ENCODE measurements at places on chromosomes 11 and 22. TPM values are rescaled to one million over a fixed set of nuclear protein-coding genes. Genes with fewer than 3 reads are reported as not detected.
A peak's percentile ranks its signal among the peaks of the same experiment; 100 is the strongest.

INSC gene
- 9.3 TPM for total RNA-seq

GRCh38 chr22:24695561-24696511 is 78.7 kb downstream of the PIWIL3 start:
- no peak for ATAC-seq

DNA sequence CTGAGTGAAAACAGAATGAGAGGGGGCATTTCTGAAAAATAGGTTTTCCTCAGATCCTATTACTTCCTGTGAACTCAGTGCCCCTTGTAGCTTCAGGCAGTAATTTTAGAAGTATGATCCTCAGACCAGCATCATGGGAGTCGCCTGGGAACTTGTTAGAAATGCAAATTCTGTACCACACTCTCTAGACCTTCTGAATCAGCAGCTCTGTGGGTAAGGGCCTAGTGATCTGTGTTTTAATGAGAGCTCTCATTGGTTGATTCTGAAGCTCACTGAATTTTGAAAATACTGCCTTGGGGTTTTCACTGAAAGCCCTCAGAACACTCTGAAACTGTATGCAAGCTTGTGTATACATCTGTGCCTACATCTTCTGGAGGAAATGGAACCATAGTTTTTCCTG is 647.2 kb upstream of the ANO5 start:
- no peak for ATAC-seq

GRCh38 chr11:67418476-67419281 is 3.2 kb downstream of the CARNS1 start:
- no peak for ATAC-seq

NPAS4 gene
- total RNA-seq: 2.6 TPM

DNA sequence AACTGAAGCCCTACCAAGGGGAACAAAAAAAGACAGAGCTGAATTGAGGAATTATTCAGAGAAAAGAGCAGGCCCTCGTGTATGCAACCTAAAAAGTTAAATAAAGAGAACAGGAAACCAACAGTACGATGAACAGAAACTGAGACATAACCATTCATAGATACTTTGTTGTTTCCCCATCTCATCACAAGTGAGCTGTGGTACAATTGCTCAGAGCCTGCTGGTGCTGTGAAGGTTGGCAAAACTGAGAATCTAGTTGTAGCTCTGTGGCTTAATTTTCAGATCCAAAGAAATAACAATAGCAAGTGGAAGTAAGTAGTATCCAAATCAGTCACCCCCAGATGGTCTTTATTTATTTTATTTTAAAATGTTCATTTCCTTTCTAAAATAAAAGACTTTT is 37.7 kb upstream of the BLID start:
- no peak for ATAC-seq

GRCh38 chr22:45627489-45628233 is 44.0 kb upstream of the ATXN10 start:
- no peak for ATAC-seq

SLC25A18 gene
- total RNA-seq: 1.3 TPM

- ATAC-seq: no peak
Measured at GRCh38 chr11:93608364-93608763, 53.1 kb upstream of the CEP295 start.

GRCh38 chr11:58776891-58777710 is 45.4 kb upstream of the GLYAT start:
- ATAC-seq: no peak

DNA sequence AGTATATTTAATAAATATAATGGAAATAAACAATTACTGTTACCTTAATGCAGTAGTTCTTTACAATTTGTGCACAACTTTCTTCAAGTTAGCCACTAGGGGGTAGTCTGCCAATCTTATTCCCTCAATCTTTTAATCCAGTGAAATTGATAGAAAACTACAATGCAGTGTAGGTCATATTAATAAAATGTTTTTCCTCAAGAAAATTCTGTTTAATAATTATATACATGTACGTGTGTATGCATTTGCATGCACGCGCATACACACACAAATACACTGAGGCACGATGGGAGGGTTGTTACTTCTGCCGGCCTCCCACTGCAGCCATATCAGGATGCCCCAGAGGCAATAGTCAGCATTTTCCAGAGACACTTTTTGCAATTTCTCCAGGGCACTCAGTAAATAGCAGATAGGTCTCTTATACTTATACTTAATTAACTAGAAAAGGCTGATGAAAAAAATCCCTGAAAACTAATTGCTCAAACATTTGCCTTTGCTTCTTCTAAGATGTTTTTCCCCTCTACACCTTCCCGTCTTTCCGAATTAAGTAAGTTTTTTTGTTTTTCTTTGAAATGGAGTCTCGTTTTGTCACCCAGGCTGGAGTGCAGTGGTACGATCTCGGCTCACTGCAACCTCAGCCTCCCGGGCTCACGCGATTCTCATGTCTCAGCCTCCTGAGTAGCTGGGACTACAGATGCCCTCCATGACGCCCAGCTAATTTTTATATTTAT is 3.1 kb downstream of the GAB2 start:
- ATAC-seq: no peak

GRCh38 chr11:2794046-2794967 is 91.3 kb downstream of the CDKN1C start:
- no peak for ATAC-seq

- peak; percentile 13 for ATAC-seq
Measured at GRCh38 chr11:67584205-67584880, 731 bp downstream of the GSTP1 start.

DNA sequence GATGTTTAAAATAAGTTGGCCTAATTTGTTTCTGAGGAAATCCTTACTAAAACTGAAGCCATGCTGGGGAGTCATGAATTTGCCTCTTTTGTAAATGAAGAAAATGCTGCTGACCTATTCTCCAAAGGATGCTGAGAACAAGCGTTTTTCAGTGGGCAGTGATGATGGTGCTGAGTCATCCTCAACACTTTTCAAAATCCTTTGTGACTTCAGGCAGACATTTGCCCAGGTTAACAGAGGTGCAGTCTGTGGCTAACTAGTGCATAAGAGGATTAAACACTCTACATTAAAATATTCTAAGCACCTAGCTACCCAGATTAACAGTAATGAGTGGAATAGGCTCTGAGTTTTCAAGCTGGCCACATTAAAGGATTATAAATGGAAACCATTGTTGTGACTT is 509.0 kb downstream of the DLG2 start:
- ATAC-seq: no peak

CARS1 gene
- total RNA-seq: 51.0 TPM

FREY1 gene
- 2.9 TPM for total RNA-seq

- no peak for ATAC-seq
Measured at GRCh38 chr11:107676336-107677057, 35.4 kb downstream of the SLN start.

DNA sequence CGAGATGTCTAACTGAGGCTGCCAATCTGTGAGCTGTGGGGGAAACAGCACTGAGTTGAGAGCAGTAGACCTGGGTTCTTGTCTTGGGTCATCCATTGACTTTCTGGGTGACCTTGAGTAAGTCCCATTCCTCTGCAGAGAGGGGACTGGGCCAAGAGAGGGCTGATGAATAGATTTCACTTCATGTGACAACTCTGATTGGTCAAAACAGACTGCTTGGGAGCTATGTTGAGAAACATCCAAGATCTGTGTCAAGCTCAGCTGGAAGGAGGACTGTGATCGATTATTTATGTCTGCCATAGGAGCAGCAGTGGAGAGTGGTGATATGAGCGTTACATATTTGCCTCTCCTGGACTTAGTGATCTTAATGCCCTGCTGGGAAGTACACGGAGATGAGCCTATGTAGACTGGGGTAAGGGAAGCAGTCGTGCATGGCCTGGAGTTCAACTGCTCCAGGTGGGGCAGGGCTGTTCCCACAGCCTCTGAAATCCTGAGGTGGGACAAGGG is 47.7 kb downstream of the OTOG start:
- no peak for ATAC-seq

DNA sequence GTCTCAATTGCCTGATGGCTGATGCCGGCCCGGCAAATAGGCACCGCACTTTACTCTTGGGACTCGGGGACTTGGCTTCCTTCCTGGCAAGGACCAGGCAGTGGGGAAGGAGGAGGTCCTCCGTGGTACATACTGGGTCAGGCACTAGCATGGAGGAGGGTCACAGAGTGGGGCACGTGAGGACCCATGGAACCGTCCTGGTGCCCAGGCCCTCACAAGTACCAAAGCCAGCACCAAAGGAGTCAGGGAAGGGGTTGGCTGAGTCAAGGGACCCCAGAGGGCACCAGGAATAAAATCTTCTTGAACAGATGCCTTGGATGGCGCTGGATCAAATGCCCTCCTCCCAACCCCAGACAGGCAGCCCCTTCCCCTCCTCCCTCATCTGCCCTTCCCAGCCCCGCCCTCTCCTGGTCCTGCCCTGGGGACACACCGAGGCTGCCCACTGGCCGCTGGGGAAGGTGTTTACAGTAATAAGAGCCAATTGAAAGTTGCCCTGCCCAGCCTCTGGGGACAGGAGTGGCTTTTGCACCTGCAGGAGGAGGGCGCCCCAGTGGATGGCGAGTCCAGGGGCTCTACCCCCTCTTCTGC is 5.6 kb upstream of the CARNS1 start:
- ATAC-seq: peak; percentile 11

DNA sequence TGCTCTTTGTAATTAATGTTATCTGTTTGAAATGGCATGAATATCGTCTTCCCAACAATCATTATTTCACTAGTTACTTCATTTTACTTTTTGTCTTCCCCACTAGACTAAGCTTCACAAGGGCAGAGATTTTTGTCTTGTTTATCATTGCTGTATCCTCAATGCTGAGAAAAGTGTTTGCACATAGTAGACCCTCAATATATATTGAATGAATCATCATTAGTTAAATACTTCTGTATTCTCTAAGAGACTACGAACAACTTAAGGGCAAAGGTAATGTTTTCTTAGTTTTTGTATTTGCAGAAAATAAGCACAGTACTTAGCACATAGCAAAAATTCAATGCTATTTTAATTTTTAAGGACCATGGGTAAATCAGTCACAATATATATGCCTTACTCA is 95.9 kb downstream of the CCDC73 start:
- no peak for ATAC-seq

DNA sequence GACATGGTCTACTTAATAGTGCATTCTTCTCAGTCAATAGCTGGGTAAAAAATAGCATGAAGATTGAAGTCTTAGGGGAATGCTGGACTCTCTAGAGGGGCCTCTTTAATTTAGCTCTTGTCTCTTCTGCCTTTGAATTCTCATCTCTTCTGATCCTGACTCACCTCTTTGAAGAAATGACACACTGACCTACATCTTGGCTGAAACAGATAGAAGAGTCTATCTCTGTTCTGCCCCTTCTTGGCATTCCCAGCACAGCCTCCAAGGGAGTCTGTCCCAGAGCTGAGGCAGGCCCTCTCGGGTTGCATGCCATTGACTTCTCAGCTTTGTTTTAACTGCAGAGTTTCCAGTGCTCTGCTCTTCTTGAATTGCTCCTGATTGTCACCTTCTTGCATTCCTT is 55.7 kb downstream of the PTPRJ start:
- no peak for ATAC-seq

FAM83F gene
- total RNA-seq: 0.21 TPM

- ATAC-seq: peak; percentile 0
Measured at GRCh38 chr11:121293288-121293594, 670 bp downstream of the SC5D start.

GRCh38 chr11:45383224-45383623 is 97.1 kb upstream of the SYT13 start:
- no peak for ATAC-seq

DNA sequence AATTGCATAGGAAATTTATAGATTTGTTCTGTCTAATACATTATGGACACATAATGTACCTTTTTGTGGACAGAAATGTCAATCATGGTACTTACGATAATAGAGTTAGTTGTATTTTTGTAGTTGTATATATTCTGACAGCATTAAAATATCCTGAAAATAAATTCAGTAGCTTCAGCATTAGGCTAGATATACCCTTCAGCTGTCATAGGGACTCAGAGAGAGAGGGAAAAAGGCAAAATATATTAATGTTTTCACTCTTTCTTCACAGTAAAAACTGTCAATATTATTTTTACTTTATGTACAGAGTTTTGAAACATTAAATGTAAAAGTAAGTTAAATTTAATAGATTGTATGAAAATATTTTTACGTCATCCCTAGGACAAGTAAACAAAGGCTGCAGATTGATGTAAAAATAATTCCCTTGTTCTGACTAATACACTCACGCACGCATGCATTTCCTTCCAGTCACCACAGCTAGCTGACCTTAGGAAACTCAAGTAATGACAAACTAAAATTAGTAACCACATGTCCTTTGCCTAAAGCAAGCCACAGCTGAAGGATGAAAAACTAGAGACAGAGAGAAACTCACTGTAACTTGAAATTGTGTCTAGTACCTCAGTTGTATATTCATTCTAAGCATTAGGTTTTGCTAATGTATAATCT is 104.7 kb upstream of the CARD18 start:
- ATAC-seq: peak; percentile 93
